ENCODE measurements at places on chromosomes 3 and 15.

- no peak for DNase-seq
Observed at GRCh38 chr3:171028779-171029232, 2.3 kb upstream of the SLC2A2 start.

DNA sequence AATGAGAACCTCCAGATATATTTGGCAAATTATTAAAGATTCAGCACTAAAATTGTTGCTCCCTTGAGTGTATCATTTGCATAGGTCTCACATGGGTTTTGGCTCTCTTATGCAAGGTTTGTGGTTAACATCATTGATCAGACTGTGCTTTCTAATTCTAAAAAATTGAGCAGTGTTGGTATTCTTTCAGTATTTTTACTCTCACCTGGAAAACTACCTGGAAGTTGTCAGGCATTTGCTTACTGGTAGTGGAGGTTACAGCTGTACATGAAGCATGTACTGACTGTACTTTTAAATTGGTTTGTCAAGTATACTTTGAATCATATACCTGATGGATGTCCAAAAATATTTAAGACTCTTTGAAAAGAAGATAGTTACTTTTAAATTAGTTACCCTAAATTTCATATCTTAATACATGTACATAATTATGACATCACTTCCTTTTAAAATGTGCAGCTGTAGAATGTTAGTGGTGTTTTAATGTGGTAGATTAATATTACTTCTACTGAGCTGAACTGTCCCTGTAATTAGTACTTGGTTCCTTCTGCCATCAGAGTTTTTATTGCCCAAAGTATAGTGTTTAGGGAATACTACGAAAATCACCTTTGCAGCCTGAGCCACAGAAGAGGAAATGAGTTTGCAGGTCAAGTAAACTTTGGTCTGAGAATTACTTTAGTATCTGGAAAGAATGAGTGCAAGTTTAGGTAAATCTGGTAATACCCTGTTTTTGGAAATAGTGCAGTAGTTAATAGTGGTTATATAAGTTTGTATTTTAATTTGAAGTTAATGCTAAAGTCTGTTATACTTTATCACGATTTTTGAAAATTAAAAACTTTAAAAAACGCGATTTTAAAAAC is 2.8 kb downstream of the CHD2 start:
- no peak for DNase-seq

GRCh38 chr3:171986757-171987518 is 52.4 kb upstream of the FNDC3B start:
- no peak for DNase-seq

GRCh38 chr3:99634881-99635280 is 3.5 kb upstream of the COL8A1 start:
- no peak for DNase-seq

DNA sequence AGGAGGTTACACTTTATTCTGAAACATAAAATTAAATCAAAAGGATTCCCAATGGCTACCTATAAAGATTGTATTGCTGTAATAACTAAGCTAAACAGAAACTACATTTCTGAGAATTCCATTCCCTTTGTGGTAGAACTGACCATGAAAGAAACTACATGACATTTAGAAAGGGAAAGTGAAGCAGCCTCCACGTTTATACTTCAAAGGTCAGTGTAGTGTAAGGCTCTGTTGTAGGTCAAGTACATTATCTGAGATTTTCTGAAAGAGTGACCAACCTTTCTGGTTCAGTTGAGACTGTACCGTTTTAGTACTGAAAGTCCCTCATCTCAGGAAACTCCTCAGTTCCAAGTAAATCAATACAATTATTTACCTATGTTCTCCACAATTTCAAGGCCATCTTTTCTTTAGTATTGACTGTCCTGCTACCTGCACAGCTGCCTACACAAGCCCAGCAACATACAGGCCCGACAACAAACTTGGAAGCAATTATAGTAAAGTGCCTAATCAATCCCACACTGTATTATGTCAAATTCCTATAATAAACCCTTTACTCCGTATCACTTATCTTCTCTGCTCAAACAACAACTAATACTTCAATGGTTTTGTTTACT is 343.0 kb downstream of the PLOD2 start:
- no peak for DNase-seq

DNA sequence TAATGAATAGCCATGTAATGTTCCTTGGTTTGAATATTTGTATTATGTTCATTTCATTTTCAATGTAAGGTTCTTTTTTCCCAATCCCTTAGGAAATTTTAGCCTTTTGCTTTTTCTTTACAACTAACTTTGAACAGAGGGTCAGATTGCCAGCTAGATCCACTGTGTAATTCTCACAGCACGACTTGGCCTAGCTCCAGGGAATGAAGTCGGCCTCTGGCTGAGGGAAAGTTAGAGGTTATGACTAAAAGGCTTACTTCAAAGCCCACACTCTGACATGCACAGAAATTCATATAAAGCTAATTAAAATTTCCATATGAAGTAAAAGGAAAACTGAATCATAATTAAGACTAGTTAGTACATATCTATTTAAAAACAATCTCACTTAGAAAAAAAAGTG is 38.7 kb downstream of the ROBO1 start:
- DNase-seq, result no peak

DNA sequence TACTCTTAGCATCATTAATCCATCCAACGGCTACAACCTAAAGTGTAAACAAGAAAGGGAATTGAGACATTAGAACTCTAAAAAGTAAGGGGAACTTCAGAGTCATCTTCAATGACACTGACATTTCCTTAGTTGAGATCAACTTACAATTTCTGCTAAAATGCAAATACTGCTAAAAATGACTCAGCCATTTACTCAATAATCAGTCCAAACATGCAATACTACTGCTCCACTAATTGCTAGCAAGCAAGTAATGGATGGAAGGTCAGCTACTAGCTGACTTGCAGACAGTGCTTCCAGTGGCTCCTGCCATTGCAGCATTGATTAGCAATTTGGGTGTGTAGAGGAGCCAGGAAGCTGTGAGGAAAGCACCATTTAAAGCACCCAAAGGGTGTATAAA is 28.4 kb downstream of the CD200R1L start:
- DNase-seq, result no peak

GRCh38 chr15:51367322-51367976 is 26.0 kb downstream of the GLDN start:
- no peak for DNase-seq

DNA sequence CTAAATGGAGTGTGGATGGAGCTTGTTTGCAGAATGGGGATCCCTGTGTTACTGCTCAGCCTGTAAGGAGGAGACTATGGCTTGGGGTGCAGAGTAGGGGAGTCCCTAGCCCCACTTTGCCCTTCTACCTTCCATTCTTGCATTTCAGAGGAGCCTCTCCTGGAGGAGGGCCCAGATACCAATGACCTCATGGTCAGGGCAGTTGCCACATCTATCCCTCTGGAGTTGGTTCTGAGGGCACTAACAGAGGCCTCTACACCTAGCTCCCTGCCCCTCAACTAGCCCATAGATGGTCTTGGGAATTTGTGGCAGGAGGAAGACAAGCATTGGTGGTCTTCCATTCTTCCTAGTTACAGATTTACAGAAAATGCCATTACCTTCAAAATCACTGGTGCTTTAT is 6.1 kb downstream of the SKOR1 start:
- no peak for DNase-seq

DNA sequence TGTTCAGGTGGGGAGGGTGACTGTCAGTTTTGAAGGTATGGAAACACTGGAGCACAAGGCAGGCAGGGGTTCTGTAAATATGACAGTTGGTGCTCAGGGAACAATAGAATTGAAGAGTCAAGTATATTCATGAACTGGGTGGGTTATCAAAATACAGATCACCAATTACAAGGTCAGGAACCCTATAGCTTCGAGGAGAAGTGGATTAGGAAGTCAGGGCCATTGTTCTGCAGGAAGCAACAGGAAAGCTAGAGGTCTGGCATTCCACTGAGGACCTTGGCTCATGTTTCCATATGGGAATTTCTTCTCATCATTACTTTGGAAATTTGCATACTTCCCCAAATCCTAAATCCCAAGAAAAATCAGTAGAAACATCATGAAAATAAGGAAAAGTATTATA is 125.9 kb downstream of the MYRIP start:
- no peak for DNase-seq
